ENCODE measurements at places on chromosomes 2 and 18.

- DNase-seq, result peak; percentile 46
Observed at GRCh38 chr2:157158111-157158510, 99.4 kb upstream of the GALNT5 start.

DNA sequence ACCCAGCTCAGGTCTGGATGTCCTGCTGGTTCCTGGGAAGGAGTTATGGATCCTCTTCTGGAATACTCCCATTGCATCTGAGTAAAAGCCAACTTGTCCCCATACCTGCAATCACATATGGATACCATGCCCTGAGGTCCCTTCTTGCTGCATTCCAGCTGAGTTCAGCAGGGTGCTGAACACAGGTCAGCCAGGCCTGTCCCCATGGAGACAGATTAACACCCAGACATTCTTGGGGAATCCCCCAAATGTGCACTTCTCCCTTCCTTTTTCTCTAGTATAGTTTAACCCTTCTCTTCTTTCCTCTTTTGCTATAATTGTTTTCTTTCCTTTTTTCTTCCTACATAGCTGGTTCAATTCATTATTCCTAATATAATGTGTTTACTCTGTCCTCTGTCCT lies 799.6 kb upstream of the HS6ST1 start:
- DNase-seq, result no peak

DNA sequence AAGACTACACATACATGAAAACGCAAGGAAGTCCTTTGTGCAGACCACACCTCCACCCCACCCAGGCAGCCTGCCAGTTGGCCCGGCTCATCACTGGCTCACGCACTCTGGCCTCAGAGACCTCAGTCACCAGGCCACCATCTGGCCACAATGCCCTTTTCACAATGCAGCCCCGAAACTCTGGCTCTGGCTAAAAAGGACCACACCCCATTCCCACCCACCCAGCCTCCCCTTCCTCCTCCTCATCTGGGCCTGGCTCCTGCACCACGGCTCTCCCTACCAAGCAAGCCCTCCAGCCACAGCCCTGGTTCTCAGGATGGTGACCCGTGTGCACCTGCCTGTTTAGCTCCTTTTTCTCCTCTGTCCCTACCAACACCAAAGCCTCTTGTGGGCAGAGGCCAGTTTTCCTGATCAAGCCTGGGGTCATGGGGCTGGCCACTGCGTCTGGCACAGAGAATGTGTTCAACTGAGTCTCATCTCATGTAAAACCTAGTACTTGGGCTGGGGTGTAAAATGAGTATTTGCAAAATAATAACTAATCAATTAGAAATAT lies 7.4 kb downstream of the HDAC4 start:
- DNase-seq, result no peak

GRCh38 chr2:220510668-220511067 lies 883.2 kb downstream of the SLC4A3 start:
- peak; percentile 64 for DNase-seq

- no peak for DNase-seq
Observed at GRCh38 chr2:69247583-69247982, 139.4 kb downstream of the GFPT1 start.
